Fibroblast of the aortic adventitia (primary cell): ENCODE measurements at places on chromosomes 1 and 21.

GRCh38 chr1:8011016-8011415 lies 15.1 kb downstream of the ERRFI1 start:
- DNase-seq, result no peak

- DNase-seq, result no peak
Observed at GRCh38 chr1:235892734-235893413, 26.2 kb upstream of the LYST start.

GRCh38 chr21:34886240-34887104 lies 162.6 kb downstream of the RUNX1 start:
- no peak for DNase-seq

GRCh38 chr1:55579332-55580001 lies 364.3 kb upstream of the USP24 start:
- DNase-seq, result no peak

DNA sequence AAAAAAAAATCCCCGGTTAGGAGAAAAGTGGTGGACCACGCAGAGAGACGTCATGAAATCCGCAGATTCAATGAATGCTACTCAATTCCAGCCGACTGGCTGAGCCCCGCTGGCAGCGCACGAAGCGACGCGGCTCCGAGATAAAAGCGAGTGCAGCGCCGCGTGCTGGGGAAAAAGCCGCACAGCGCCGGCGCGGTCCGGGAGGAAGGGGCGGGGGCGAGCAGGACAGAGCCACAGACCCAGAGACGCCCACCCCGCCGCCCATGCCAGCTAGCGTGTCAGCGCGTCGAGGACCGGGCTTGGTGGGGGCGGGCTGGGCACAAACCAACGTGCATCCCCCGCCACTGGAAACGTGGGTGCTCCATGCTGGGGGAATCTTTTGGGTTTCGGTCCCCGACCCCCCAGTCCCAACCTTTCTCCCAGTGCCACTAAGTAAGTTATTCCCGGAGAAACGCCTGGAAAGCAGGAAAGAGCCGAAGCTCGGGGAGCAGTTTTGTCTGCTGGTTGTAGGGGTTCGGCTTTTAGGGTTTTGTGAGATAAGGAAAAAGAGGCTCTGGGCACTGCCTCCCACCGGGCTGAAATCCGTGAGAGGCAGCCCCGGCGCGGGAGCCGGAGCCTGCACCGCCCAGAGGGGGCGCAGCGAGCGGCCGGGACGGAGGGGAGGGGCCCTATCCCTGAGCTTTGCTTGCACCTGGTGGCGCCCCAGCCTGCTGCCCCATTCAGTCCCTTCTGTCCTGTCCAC lies at the start of gene KCNJ6:
KCNJ6 (minus strand) TSS at position 148 of the 742 bp plus-strand sequence. CDS start 75,775 bp downstream, outside the sequence.
- DNase-seq, result peak; percentile 25

GRCh38 chr1:244849189-244849866 lies 13.9 kb downstream of the COX20 start:
- no peak for DNase-seq

- DNase-seq, result no peak
Observed at GRCh38 chr1:55864251-55864650, 649.1 kb upstream of the USP24 start.

- DNase-seq, result no peak
Observed at GRCh38 chr1:246778663-246779062, 54.5 kb downstream of the SCCPDH start.

DNA sequence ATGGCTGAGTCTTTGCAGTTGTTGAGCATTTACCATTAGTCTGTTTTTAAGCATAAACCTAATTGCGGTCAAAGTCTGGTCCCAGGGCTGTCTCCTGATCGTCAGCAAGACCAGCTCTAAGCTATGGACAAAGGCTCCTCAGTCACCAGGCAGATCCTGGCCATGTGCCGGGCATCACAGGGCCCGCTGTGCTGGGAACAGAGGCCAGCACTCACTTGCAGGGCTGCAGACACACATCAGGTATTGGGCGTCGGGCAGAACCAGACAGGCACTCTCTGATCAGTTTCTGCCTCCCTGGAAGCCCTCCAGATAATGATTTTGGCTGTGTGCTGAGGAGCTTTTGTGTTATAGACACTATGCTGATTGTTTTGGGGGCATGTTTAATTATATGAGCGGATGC lies 26.6 kb downstream of the TMEM51 start:
- no peak for DNase-seq

DNA sequence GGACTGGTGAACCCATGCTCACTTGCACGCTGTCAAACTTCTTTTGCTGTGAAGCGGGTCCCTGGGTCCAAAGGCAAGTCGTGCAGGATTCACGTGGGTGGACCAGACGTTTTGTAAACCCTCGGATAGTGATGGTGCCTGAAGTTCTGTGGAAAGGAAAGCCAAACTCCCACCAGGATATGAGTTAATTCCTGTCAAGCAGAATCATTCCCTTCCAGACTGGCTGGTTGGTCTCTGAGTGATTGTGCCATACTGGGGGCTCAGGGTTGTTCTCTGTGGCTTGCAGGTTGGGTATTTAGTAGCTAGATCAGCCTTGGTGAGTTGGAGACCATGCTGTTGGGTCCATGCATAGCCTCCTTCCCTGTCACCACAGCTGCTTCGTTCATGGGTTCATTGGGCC lies 32.7 kb upstream of the IGSF5 start:
- no peak for DNase-seq

- DNase-seq, result no peak
Observed at GRCh38 chr1:221172841-221173240, 293.6 kb downstream of the HLX start.

DNA sequence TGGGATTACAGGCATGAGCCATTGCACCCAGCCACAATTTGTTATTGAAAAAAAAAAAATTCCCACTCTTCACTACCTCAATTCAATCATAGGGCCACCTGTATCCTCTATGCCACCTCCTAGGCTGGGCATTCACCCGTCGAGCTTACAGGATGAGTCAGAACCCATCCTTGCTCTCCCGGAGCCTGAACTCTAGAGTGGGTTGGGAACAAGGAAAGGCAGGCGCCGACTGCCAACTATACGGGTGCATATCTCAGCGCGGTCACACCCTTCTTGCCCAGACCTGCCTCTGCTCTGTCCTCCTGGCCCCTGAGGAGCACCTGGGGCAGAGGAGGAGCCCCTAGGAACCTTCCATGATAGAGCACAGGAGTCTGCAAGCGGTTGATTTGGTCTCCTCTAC lies 21.4 kb upstream of the LBR start:
- no peak for DNase-seq

GRCh38 chr1:158685085-158685484 lies 1.4 kb downstream of the SPTA1 start:
- no peak for DNase-seq

DNA sequence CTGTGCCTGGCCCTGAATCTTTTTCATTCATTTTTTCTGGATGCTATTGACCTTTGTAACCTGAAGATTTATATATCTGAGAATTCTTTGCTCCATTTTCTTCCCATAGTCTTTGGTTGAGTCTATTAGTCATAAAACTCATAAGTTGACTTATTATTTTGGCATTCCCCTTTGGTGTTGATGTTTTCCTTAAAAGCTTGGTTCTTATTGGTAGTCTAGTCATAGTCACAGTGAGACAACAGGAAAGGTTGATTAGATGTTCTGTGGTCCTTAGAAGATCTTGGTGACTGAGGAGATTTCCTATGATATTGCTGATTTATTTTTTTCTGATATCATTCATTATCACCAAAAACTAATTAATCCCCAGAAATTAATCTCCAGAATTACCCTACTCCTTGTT lies 86.2 kb downstream of the PTPRC start:
- no peak for DNase-seq

GRCh38 chr1:23704834-23705495 lies 13.4 kb downstream of the RPL11 start:
- no peak for DNase-seq

DNA sequence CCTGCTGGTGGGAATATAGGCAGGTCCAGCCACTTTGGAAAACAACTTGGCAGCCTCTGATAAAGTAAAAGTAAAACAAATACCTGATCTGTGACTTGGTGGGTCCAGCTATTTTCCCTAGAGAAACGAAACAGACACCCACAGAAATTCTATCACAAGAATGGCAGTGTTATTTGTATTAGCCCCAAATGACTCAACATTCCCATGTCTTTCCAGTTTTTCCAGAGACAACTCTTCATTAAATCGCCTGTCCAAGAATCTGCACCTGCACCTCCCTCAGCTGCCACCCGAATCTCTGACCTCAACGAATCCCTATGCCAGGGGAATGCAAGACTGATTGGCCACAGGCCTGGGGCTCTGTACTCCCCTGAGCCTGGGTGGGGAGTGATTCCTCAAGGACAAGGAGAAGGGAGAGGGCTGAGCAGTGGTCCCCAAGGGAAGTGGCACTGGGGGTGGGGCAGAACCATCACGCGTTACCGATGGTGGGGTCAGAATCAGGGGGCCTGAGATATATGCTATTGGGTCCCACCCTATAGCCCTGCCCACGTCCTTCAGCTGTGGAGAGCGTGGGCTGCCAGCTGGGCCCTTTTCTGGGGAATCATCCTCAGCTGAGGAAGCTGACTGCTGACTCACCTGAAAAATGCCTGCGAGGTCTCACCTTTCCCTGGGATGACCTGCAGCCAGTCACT lies 553.0 kb downstream of the PTPRU start:
- DNase-seq, result no peak

DNA sequence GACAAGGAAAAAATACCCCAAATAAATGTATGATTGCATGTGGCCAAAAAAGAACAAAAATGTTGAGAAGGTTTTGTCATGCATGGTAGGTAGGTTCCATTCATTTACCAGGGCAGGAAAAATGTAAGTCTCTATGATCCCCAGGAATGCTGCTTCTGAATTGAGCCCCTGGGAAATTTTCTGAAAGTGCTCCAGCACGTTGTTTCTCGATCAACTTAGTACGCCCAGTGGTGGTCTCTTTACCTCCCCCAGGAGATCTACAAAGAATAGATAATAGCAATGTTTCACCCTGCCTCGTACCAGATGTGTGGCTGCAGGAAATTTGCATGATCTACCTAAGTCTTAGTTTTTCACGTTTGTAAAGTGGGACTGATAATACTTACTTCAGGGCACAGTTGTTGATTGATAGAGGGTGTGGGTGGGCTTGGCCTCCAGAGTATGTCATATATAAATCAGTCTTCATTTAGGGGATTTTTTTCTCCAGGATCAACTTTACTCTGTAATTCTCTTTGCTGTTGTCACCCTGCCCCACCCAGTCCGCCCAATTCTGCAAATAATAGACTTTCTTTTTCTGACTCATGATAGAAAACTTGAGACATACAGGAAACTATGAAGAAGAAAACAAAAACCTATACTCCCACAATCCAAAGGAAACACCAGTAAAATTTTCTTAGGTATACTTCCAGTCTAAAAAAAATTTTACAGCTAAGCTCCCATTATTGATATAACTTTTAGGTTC lies 462.0 kb upstream of the RUNX1 start:
- peak; percentile 52 for DNase-seq

DNA sequence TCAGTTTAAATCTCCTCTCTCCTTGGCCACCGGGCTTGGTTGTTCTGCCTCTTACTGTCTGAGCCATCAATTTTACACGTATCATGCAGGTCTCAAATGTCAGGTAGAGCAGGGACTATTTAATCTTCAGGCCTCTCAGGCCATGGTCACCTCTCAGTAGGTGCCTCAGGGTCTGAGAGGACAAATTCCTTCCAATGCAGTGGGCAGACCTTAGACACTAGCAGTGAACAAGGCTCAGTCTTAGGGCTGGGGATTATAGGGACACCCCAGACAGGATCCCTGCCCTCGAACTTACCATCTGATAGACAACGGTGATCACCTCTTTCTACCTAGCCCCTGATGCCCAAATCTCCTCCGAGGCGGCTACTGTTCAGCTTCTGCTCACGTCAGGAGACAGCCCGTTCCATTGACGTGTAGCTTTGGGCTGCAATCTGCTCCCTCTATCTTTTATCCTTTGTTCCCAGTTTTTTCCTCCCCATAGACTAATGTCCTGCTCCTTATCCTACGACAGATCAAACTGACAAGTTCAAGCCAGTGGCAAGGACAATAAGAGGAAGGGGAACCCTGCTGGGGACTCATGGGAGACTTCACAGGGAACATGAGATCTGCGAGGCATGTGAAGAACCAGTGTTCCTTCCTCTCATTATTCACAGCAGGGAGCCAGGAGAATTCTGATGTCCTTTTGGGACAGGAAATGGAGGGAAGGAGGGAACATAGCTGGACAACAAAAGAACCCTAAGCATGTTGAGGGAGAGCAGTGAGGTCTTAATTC lies 1.4 kb upstream of the MYOG start:
- no peak for DNase-seq

DNA sequence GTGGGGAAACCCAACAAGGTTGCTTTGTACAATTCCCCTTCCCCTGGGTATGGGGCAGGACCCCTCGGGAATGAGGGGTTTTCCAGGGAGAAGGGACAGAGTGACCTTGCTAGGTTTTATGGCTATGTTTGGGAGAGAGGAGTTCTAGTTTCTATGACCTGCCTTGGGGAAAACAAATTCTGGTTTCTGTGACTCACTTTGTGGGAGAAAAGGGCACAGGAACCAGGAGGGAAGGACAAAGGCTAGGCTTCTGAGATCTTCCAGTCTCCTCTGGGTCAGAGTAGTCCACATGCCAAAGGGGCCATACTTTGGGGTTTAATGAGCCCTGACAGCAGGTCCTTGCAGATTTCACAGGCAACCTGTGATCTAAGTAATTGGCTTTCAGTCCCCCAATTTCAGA lies 5.5 kb upstream of the PTGER3 start:
- DNase-seq, result no peak

- DNase-seq, result no peak
Observed at GRCh38 chr1:225945564-225945963, 4.5 kb upstream of the LEFTY2 start.

DNA sequence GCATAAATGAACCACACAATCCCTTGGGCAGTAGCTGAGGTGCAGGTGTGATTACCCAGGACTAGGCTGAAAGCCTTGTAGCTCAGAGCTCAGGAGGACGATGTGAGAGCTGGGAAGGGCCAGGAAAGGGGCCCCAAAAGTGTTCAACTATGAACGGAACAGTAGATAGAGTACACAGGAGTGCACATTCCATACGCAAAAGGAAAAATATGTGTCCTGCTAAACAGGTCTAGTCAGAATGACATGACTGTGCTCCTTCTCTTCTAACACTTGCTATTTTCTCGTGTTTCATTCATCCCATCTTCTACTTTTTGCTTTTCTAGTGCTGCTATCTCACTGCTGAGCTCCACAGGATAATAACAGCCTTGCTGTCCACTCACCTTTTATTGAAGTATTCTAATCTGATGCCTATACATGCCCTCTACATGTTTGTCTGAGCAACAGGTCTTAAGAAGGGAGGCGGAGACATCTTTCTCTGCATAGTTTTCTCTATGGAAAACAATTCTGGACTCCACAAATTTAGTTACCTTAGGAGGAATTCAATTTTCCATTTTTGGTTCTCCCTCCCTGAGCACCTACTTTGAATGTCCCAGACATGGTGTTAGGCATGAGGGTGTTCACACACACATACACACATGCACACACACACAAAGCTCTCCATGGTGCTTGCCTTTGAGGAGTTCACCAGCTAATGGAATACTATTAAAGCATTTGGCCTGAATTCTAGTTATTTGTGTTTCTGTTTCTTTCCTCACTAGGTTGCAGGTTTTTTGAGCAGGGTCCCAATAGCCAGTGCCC lies 3.4 kb downstream of the S100A10 start:
- no peak for DNase-seq

- no peak for DNase-seq
Observed at GRCh38 chr1:175130649-175131045, 61.9 kb downstream of the KIAA0040 start.
